Right ventricle myocardium superior (tissue), 1 donor: ENCODE measurements at places on chromosomes 7 and 10.

- no peak for DNase-seq
Observed at GRCh38 chr10:105844241-105844640, 1203.2 kb downstream of the SORCS3 start.

- no peak for DNase-seq
Observed at GRCh38 chr10:91969297-91969696, 45.7 kb downstream of the BTAF1 start.

DNA sequence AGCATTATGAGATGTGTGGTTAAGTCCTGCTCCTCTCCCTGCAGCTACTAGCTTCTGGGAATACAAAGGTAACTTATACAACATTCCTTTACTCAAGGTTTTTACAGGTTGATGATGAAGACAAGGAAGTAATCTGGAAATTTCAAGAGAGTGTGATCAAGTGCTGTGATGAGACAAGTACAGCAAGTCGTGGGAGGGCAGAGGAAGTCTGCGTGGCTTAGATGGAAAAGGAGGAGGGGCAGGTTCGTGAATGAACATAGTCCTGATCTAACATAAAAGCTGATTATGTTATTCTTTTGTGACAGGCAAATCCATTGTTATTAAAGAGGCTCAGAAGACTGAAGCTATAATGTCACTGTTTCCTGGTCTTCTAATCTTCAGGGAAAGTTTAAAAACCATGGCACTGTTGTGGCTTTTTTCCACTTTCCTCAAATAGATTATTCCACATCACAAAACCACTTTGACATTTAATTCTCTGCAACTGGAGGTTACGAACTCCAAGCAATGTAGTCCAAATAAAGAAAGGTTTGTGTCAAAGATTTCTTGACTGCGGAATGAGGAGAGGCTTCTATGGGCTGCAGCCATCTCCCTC, 84.1 kb downstream of the CPXM2 start:
- DNase-seq, result no peak

DNA sequence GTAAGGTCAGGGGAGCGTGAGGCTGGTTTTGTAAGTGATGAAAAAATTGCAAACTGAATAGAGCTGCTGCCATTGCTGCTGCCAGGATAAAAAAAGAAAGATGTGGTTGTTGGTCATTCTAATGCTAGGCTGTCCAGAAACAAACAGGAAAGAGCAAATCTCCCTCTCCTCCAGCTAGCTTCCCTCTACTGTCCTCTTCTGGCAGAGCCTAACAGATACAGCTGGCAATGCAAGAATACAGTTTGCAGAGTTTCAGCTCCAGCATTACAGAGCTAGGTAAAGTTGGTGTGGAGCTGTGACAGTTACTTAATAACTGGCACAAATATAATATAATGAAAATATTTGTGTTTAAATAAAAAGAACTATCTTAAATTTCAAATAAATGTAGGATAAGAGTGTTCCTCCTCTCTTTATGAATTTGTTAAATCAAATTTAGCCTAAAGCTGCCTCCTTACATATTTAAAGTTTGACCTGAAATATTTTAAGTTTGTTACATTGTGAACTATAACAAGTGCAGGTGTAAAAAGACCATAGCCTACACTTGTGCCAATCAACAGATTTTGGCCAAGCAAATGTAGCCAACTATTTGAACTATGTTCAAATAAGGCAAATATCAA, 407.7 kb downstream of the SH2D4B start:
- DNase-seq, result no peak
